ENCODE measurements at places on chromosomes 7 and 10. TPM values are rescaled to one million over a fixed set of nuclear protein-coding genes. Genes with fewer than 3 reads are reported as not detected.

DNA sequence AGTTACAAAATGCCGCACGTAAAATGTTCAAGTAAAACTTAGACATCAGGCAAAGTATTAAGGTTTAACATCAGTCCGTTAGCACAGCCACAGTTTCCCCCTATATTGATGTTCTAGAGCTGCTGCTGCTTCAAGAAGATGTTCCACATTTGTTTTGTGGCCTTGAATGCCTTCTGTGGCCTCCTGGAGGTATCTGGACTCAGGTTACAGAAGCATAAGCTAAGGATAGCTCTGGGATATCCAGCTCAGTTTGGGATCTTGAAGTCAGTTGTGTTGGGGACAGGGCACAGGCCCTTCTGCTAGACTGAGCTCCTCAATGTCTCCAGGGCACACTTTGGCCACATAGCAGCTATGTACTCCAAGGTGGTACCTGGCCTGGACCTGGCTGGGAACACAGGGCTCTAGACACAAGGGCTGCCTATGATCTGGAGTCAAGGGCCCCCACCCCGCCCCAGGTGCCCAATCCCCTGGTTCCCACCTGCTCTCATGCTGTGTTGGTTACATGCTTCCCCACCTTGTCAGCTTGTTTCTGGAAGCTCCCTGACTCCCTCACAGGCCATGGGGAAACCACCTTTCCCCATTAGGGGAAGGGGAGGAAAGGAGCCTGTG, 4.7 kb downstream of the PYROXD2 start:
- DNase-seq: no peak

HPS6 gene
- total RNA-seq: 69.3 TPM

DNA sequence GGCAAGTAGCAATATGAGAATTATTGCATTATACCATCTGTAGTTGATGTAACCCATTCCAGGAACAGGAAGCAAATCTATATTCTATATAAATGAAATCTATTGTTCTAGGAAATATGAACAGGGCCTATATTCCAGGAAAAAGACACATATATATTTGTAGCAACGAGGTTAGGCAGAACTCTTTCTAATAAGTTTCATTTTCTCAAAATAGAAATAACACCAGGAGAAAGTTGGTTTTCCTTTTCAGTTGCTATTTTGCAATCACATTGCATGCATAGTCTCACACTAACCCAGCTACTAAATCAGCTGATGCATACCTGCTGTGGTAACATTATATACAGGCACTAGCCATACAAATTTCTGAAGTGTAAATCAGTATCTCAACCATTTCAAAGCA, 6.2 kb upstream of the IFIT2 start:
- DNase-seq: peak; percentile 54

SPDYE1 gene
- total RNA-seq: not detected

GRCh38 chr10:120971671-120972070, 120.5 kb downstream of the WDR11 start:
- DNase-seq: no peak

MYOF gene
- total RNA-seq: 242 TPM
